Activated CD4-positive, alpha-beta T cell treated with anti-CD3 and anti-CD28 coated beads, Interleukin-2, amount 50 U/mL, for 16 hours (primary cell): ENCODE measurements at places on chromosomes 13 and 19.

- DNase-seq, result peak; percentile 46
These were observed 34.4 kb upstream of the OXGR1 start for GRCh38 chr13:97028441-97029299.

- DNase-seq, result no peak
These were observed 19.8 kb upstream of the SLC35E1 start for GRCh38 chr19:16591803-16592556.

- no peak for DNase-seq
These were observed 112.5 kb downstream of the SACS start for GRCh38 chr13:23320926-23321534.

DNA sequence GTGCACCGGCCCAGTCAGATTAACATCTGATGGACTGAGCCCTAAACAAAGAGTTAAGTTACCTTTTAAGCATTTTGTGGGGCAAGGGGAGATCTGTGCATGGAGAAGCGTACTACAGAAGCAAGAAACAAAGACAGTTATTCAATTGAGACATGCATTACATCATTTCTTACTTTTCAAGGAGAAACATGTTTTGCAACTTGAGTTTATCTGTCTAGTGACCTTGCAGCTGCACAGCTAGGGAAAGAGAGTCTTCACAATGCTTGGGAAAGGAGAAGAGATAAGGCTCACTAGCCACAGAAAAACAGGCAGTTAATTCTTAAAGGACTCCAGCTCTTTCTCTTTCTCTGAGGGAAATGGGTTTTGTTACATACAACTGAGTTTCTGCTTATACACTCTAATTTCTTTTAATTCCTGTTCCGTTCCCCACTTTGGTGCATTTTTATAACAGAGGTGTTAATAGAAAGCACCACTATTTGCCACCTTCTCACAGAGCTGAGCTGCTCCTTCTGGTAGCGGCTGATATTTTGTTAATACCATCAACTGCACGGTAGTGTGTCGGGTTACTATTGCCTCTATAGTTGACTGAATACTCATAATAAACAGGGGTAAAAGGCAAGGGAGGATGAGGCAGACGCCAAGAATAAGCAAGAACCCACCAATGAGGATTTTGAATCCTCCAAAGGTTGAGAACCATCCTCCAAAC is 55.9 kb downstream of the ZNF431 start:
- DNase-seq, result no peak

DNA sequence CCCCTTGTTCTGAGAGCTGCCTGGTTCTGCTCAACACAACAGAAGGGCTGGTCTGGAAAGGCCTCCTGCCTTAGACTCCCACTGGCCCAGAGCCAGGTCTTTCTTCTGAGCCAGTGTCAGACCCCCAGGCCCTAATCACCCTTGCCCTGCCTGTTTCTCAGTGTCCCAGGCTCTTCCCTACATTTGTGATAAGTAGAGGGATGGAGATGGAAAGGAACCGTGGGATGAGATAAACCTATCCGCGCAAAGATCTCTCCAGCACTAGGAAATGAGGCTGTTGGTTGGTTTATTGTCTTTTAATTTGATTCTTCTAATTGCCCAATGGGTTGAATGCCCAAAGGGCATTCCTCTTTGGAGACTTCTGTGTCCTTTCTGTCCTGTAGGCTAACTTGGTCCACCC is 470.0 kb downstream of the TSHZ3 start:
- no peak for DNase-seq

DNA sequence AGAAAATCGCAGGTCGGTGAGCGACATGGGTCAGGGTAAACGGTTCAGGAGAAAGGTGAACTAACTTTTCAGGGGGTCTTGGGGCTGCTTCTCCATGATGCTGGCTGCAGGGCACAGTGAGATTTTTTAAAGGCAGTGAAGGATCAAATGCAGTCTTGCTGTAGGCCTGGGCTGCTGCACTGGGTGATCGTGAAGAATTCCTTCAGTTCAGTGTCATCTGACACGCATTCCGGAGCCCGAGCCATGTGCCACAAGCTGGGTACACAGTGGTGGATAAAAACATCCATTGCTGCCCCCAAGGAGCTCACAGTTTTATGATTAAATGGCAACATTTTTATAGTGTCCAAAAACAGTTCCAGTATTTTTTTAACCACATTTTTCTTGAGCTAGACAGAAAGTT is 56.3 kb upstream of the GPR12 start:
- DNase-seq, result no peak

DNA sequence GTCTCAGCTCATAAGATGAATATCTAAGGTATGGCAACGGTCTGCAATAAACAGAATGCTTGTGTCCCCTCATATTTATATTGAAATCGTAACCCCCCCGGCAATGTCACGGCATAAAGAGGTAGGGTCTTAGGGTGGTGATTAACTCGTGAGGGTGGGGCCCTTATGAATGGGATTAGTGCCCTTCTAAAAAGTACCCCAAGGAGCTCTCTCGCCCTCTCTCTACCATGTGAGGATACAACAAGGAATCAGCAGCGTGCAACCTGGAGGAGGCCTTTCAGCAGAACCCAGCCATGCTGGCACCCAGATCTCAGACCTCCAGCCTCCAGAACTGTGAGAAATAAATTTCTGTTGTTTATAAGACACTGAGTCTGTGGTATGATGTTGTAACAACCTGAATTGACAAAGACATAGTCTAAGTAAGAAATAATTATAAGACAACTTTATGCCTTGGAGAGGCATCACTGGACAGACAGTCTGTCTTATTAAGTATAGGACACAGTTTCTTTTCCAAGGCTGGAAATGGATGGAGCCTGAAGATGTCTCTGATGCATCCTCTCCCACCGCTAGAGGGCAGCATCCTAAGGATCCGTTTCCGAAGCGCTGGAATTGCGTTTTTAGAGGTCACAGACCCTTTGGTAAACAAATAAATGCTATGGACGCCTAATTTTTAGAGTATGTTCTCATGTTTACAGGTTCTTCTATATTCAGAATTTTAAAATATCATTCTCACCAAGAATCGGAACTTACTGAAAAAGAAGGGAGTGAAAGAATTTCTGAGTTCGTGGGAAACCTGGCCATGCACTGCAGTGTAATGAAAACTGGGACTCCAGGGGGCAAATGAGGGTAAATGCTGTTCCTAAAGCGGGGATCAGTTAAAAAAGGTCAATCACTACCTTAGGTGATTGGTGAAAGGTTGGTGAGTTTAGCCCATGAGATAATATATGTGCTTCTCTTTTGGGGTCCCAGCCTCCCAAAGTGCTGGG is 13.3 kb upstream of the LEUTX start:
- DNase-seq, result peak; percentile 33

DNA sequence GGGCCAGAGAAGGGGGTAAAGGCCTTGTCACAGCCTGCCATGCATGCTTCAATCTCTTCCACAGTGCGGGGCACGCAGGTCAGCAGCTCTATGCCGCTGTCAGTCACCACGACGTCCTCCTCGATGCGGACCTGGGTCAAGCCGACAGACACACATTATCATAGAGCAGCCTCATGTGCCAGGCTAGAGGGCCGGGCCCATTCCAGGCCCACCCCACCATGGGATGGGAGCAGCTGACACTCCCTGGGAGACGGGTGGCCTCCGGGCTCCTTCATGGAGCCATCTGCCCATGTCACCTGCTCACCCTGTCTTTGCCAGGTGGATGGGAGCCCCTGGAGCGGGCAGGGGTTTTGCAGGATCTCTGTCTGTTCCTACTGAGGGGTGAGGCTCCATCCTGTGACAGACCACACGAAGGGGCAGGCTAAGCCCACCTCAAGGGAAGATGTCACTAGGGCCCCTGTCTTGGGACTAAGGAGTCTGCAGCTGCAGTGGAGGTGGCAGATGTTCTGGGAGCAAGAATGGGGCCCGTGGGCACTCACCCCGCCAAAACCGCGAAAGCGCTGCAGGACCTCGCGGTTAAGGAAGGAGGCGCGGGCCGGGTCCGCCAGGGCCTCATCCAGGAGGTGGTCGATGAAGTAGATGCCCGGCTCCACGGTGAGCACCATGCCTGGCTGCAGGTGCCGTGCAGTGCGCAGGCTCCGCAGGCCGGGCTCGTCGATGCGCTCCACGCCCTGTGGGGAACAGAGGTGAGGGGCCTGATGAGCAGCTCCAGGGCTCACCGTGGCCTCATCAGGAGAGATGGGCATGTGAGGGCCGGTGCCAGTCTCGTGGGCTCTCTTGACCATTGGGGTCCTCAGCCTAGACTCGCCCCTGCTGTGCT is 14.1 kb downstream of the CEBPG start:
- DNase-seq, result no peak

GRCh38 chr13:91375116-91375729 is 23.2 kb upstream of the GPC5 start:
- no peak for DNase-seq

DNA sequence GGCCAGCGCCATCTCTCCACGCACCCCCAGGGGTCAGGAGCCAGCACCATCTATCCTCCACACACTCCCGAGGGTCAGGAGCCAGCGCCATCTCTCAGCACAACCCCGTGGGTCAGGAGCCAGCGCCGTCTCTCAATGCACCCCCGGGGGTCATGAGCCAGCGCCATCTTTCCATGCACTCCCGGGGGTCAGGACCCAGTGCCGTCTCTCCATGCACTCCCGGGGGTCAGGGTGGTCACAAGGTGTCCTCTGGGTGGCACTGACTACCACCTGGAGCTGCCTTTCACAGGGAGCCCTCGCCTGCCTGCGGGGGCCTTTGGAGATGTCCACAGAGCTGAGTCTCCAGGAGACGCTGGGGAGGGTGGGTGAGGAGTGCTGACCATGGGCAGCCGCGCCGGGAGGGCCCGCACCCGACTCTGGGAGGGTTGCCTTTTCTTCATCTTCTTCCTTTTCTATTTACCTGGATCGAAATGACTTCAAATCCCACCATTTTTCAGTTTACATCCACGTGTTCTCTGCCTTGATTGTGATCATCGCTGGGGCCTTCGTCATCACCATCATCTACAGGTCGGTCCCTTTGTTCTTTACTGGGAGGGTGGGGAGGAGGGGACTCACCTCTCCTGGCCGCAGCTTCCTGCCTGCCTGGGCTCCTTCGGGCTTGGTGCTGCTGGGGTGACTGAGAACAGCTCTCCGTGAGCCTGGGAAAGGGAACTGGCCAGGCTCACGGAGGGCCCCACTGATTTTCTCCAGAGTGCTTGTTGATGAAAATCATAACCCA is 19.1 kb downstream of the TEX29 start:
- DNase-seq, result no peak

DNA sequence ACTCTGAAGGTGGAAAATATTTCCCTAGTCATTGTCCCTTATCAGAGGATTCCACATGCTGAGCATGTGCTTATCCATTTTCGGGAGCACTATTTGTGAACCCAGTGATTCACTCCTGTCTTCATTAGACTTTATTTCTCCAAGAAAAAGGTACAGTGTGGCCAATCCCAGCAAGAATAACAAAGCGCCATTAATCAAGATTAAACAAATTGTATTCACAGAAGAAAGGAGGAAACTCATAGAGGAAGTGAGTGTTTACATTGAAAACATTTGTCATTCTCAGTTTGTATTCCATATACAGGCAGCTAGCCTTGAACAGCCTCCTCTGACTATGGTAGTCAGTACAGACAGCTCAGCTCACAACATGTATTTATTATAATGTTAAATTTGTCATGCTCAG is 1669.9 kb upstream of the SPRY2 start:
- no peak for DNase-seq

GRCh38 chr19:51181913-51182419 is 39.9 kb downstream of the SIGLEC7 start:
- peak; percentile 44 for DNase-seq

DNA sequence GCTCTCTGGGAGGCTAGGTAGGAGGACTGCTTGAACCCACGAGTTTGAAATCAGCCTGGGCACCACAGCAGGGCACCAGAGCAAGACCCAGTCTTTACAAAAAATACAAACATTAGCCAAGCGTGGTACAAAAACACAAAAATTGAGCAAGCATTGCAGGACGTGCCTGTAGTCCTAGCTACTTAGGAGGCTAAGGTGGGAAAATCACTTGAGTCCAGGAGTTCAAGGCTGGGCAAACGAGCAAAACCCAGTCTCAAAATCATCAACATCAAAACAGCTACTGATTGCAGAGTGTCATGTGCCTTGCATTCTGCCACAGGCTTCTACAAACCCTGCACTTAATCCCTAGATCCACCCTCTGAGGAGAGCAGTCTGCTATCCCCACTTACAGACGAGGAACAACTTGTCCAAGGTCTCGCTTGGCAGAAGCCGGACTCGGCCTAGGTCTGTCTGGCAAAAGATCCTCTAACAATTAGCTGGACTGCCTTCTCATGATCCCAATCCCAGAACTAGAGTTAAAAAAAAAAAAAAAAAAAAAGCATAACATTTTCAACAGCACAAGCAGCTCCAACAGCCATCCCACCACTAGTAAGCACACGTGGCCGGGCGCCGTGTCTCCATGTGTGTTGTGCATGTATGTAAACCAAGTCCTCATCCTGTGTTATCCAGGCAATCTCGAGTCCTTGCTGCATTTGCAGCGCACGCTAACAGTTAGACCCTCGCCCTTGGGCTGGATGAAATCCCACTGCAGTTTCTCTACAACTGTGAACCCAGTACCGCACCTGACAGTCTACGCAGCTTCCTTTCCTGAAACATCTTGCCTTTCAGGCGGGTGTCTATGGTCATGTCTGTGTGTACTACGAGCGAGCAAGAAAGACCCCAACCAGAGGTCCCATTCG is 2.0 kb downstream of the PPP6R1 start:
- DNase-seq, result no peak

- DNase-seq, result no peak
These were observed 2.4 kb downstream of the ADAMTSL5 start for GRCh38 chr19:1510442-1510806.

GRCh38 chr19:35673121-35673804 is 6.9 kb downstream of the UPK1A start:
- peak; percentile 81 for DNase-seq

- peak; percentile 92 for DNase-seq
These were observed at the start of gene ERF for GRCh38 chr19:42254850-42255765. Gene ERF (minus strand): TSS chr19:42255128. CDS start chr19:42254999, 129 bp downstream.

DNA sequence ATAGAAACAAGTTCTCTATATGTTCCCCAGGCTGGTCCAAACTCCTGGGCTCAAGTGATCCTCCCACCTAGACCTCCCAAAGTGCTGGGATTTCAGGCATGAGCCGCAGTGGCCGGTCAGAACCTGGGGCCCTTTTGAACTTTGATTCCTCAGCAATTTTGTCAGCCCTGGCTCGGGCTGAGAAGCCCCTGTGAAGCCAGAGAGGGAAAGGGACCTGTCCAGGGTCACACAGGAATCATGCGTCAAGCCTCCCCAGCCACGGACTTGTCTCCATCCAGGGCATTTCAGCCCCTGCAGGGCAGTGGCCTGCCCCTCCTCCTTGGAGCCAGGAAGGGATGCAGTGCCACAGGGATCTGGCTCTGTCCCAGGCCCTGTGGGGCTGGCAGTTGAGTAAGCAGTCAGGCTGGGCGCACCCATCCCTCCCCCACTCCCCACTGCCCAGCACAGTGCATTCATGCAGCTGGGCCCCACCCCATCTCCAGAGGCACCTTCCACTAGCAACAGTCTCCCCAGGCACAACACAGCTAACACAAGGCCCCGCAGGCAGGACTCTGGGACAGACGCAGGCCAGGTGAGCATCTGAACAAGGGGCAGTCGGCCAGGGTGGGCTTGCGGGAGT is at the start of gene CAPS:
Gene CAPS (plus strand): TSS at position 516 of the 619 bp plus-strand sequence. CDS start 153 bp downstream, outside the sequence.
- no peak for DNase-seq

- DNase-seq, result peak; percentile 48
These were observed 1.2 kb downstream of the CDC34 start for GRCh38 chr19:532561-533363.
